ENCODE measurements at places on chromosomes 16 and 17.

DNA sequence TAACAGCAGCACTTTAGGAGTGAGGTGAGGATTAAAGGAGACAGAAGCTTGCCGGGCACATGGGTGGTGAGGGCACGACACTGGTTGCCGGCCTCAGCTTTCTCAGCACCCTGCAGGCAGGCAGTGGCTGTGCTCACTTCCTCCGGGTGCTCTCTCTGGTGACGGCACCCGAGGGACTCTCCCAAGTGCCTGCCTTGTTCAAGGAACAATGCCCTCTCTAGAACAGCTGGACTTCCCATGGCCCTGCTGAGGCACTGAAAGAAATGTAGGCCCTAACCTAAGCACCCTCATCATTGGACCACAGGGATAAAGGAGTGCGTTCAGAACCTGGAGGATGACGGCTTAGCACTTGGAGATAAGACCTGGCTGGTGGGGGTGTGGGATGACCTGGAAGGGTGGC, 72.7 kb downstream of the N4BP1 start:
- no peak for DNase-seq

DNA sequence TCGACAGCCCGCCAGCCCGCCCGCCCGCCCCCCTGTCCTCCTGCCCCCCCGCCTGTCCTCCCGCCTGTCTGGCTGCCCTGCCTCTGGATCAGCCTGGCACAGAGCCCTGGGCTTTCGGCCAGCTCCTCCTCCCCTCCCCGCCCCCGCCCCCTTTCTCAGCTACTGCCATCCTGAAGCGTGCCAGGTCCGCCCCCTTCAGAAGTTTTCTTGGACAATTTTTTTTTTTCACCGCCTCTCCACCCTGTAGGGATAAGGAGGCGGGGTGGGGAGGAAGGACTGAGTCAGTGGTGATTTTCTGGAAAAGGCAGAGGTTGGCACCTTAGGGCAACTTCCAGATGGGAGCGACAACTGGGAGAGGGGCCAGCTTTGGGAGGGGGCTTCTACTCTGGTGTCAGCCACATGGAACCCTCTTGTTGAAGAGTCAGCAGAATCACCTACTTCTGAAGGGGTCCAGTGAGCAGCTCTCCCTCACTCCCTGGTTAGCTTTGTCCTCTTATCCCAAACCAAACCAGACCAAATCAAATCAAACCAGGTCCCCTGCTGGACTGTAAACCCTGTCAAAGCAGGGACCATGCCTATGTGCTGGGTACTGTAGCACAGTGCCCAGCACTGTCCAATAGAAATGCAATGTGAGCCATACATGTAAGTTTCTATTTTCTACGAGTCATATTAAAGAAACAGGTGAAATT, 19.7 kb downstream of the IGF2BP1 start:
- no peak for DNase-seq

- no peak for DNase-seq
Observed at GRCh38 chr16:78275420-78275819, 176.0 kb downstream of the WWOX start.

DNA sequence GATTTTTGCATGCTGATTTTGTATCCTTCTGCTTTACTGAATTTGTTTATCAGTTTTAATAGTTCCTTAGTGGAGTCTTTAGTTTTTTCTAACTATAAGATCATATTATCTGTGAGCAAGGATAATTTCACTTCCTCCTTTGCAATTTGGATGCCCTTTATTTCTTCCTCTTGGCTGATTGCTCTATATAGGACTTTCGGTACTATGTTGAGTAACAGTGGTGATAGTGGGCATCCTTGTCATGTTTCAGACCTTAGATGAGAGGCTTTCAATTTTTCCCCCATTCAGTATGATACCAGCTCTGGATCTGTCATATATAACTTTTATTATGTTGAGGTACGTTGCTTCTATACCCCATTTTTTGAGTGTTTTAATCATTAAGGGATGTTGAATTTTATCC, 224.5 kb upstream of the CNTNAP4 start:
- DNase-seq: no peak
